ENCODE measurements at places on chromosomes 6 and 20.

- no peak for DNase-seq
These were observed 31.7 kb upstream of the ASXL1 start for GRCh38 chr20:32326504-32326845.

DNA sequence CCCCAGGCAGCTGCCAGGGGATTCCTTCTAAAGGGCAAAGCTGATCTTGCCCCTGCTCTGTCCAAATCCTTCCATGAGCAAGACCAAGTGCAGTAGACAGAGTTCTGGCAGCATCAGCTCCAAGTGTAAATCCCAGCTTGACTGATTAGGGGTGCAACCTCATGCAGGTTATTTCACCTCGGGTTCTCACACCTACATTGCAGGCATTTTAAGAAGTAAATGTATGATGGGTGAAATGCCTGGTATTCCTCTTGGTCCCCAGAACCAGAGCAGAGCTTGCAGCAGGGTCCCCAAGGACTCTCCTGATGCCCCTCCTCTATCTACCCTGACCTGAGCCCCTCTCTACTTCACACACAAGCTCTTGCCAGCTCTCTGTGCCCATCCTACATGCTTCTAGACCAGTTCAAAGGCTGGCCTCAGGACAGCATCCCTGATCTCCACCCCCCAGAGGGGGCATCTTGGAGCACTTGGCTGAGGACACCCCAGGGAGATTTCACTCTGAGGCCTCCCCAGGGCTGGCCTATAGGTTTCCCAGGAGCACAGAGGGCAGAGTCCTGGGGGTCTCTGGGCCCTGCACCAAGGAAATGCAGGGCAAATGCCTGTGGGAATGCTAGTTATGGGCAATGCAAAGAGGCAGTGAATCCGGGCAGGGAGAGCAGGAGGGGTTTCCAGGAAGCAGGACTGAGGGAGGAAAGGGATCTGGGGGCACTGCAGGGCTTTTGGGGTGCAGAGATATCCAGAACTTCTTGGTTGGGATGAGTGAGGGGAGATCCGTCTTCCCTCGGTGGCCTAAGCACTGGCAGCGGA lies 1.0 kb downstream of the LZTS3 start:
- no peak for DNase-seq

DNA sequence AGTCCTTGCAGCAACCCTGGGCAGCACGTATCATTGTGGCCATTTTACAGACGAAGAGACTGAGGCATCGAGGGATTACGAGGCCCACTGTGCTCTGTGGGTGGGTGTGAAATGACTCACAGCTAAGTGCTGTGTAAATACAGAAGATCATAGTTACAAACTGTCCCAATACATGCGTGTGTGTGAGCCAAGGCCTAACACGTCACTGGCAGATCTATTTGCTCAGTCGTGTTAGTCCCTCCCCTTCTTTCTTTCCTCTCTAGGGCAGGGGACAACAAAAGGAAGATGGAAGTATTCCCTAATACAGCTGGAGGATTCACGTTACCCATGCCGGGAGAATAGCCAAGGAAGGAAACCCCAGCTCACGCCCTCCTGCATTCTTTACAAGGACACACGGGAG lies 175.9 kb downstream of the CDC5L start:
- DNase-seq, result no peak

GRCh38 chr6:163414946-163415619 lies 565 bp downstream of the QKI start:
- no peak for DNase-seq

DNA sequence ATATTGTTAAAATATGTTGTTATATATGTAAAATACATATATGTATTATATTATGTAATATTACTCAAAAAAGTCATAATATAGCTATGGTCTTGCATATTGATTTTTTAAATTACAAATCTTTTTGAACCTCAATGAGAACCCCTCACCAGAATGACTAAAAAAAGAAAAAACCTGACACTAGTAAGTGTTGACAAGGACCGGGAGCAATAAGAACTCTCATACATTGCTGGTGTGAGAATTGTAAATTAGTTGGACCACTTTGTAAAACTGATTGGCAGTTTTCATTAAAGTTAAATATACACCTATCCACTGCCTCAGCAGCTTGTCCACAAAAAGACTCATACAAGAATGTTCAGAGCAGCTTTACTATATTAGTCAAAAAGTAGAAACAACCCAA lies 280.0 kb downstream of the BMP7 start:
- no peak for DNase-seq

DNA sequence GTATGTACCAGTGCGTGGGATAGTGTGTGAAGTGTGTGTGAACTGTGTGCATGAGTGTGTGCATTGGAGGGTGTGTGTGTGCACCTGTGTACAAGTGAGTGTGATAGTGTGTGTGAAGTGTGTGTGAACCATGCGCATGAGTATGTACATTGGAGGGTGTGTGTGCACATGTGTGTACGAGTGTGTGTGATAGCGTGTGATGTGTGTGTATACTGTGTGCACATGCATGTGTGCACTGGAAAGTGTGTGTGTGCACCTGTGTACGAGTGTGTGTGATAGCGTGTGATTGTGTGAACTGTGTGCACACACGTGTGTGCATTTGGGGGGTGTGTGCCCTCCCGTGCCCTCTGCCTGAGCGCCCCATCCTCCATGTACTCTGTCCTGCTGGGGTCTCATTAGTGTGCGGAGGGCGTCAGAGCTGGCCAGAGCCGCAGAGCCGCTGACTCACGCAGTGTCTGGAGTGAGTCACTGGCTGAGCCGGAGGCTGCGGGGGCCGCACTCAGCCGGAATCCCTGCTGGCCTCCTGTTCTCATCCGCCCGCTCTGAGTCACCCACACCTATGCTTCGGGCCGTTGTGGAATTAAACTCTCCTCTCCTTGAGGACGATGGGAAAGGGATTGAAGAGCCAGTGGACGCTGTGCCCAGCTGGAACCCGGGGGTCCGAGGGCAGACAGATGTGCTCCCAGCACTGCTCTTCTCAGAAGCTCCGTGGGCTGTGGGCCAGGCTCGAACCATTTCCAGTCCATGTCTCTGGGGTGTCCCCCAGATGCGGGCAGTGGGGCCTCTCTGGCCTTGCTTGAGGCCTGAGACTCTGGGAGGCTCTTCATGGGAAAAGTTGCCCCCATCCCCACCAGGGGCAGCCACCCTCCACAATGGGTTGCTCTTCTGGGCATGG lies 27.3 kb upstream of the STX16 start:
- DNase-seq, result no peak

DNA sequence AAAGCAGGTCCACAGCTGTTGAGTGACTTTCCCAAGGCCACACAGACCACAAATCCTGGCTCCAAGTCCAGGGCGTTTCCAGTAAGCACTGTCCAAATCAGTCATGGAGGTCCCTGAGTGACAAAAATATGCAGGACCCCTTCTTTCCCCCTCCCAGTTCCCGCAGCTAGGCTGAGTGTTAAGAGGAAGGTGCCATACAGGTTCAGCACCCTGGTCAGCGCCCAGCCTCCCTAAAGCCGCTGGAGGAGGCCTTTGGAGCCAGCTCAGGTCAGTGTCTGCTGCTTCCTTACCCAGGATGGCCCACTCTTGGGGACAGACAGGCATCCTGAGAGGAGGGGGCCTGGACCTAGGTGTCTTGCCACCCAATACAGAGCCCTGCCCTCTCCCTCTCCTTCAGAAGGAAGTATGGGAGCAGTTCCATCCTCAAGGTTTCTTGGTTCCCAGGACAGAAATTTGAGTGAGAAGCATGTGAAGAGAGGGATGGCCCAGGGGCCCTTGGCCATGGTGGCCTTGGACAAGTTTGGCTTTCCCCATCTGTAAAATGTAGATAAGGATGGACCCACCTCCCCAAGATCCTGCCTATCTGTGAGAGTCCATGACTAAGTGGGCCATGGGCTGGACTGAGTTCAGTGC lies 13.2 kb downstream of the TMEM74B start:
- no peak for DNase-seq

GRCh38 chr20:944774-945410 lies 28.8 kb upstream of the ANGPT4 start:
- no peak for DNase-seq

- DNase-seq, result no peak
These were observed 25.9 kb upstream of the MAFB start for GRCh38 chr20:40714916-40715315.

DNA sequence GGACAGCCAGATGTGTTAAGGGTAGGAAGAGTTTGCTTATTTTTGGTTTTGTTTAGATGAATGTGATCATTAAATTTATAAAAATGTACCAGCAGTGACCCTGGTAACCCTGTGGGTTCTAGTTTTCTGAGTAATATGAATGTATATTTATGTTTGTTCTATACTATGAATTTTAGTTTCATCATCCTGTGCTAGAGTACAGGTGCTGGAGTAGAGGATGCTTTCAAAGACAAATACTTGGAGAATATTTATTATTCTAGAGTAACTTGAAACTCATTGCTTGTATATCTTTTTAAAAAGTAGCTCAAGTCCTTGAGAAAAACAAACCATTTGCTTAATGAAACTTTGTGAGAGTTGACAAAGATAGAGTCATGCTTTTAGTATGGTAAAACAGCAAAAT lies 7.8 kb downstream of the LRRC1 start:
- DNase-seq, result no peak

DNA sequence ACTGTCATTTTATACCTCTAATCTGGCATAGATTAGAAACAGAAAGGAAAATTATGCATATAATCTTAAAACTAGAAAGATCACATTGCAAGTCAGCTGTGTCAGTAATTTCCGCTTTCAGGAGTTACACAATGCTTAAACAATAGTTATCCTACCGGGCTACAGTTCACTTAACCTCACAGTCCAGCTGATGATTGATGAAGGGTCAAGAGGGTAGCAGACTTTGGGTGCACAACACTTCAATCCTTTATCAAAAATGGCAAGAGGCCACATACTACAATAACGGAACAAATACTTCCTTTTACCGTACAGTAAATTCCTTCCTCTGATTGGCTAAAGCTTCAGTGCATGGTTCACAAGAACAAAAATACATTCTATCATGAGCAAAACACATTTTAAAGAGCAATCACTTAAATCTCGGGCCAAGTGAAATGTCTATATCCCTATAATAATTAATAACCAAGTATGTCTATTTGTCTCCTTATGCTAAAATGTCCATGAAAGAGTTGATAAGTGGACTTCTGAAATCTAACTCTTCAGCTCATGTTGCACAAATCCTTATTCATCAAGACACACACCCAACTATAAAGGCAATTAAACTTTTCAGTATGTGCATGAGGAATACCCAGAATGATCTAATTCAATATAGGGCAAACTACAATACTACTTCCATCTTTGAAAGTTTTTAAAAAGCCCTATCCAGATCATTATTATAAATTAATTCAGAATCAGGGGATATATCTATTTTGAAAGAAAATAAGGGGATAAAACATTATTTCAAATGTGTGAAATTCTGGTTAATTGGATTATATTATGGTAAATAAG lies 76.8 kb downstream of the HIVEP2 start:
- no peak for DNase-seq

GRCh38 chr20:54276577-54277169 lies 68.8 kb downstream of the PFDN4 start:
- no peak for DNase-seq

DNA sequence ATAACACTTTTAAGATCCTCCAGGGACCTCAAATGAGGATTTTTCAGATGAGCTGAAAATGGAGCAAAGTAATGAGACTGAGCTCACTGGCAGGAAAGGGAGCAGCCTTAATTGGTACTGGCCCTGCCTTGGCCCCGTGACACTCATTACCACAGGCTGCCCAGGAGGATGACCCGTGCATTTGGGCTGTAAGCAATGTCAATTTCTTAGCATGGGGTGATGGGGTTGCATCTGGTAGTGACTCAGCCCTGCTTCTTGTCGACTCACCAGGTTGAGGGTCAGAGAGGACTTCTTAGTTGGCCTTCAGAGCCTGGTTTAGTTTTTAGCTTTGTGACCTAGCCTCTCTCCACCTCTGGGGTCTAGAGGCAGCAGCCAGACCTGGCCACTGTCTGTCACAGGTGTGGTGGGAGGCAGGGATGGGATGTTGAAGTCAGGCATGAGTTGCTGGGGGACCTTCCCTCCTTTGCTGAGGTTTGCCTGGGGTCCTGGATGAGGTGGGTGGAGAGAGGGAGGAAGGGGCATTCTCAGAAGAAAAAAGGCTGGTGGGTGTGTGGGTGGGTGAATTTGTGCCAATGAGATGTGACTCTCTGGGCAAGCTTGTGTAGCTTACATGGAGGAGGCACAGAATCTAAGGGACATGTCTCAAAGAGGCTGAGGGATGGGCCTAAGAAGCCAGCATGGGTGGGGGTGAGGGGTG lies 25.9 kb upstream of the EPB41L1 start:
- no peak for DNase-seq

DNA sequence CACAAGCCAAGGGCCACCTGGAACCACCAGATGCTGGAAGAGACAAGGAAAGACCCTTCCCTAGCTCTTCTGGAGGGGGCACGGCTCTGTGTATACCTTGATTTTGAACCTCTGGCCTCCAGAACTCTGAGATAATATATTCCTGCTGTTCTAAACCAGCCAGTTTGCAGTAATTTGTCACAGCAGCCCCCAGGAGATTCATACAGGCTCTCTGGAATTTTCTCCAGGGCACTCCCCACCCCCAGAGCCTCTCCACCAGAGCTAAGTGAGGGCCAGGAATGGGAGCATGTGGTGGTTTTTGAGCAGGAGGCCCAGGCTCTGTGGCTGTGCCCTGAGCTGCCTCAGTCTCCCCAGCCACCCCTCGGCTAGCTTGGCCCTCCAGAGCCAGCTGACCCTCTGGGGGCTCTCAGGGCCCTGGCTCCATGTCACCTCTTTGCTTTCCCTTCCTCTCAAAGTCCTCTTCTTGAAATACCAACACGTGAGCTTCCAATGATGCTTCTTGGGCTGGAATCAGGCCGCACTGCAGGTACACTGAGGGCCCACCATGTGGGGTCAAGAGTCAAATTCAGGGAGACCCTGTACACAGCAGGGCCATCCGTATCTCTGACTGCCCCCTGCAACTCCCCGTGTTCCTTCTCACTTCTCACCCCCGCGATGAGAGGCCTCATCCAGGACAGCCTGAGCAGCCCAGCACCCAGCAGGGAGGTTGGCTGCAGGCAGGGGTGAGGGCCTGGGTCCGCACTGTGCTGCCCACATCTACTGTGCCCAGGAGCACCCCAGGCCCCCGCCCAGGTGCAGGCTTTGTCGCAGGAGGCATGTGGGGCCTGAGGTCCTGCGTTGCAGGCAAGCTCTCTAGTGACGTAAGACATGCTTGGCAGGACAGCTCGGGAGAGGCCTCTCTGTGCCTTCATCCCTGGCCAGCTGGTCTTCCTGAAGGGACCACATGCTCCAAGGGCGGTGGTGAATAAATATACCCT lies 155.5 kb downstream of the ANKRD60 start:
- DNase-seq, result no peak

- DNase-seq, result no peak
These were observed 347.5 kb downstream of the CDH4 start for GRCh38 chr20:61599541-61599992.

GRCh38 chr20:57308451-57309271 lies 20.9 kb upstream of the SPO11 start:
- no peak for DNase-seq

- DNase-seq, result no peak
These were observed 49.3 kb upstream of the KIF13A start for GRCh38 chr6:18036781-18037180.

GRCh38 chr6:139257291-139257690 lies 34.5 kb downstream of the TXLNB start:
- no peak for DNase-seq

Data from stimulated activated CD4-positive, alpha-beta T cell treated with anti-CD3 and anti-CD28 coated beads, Interleukin-1b, Interleukin-23, amount 100 ng/mL, for 48 hours (primary cell).